ENCODE measurements at places on chromosomes 4 and X. TPM values are rescaled to one million over a fixed set of nuclear protein-coding genes. Genes with fewer than 3 reads are reported as not detected.

GRCh38 chrX:142655507-142655906 is 370.2 kb upstream of the SPANXN4 start:
- no peak for DNase-seq

DNA sequence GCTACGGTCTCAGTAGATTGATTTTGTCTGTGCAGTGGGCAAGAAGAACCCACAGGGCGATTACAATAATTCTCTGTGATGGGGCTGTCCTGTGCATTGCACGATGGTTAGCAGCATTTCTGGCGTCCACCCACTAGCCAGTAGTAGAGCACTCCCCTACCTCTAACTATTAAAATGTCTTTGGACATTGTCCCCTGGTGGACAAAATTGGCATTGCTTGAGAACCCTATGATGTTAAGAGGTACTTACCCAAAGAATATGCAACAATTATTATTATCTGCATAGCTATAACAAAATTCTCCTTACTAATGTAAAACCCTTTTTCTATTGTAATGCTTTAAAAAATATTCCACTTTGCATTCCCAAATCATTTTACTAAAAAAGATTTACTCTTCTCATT is 109.5 kb upstream of the VCX3A start:
- DNase-seq, result no peak

NALF2 gene
- not detected for total RNA-seq

PF4V1 gene
- not detected for total RNA-seq

- no peak for DNase-seq
Observed at GRCh38 chrX:50188859-50189600, 11.8 kb downstream of the AKAP4 start.

GRCh38 chr4:14193601-14194000 is 566.1 kb upstream of the BOD1L1 start:
- no peak for DNase-seq

GRCh38 chr4:125620066-125620860 is 305.5 kb downstream of the FAT4 start:
- no peak for DNase-seq

GPR78 gene
- total RNA-seq, result not detected
